MG63 (cell line): ENCODE measurements at places on chromosomes 1 and 21. TPM values are rescaled to one million over a fixed set of nuclear protein-coding genes. Genes with fewer than 3 reads are reported as not detected.

DNA sequence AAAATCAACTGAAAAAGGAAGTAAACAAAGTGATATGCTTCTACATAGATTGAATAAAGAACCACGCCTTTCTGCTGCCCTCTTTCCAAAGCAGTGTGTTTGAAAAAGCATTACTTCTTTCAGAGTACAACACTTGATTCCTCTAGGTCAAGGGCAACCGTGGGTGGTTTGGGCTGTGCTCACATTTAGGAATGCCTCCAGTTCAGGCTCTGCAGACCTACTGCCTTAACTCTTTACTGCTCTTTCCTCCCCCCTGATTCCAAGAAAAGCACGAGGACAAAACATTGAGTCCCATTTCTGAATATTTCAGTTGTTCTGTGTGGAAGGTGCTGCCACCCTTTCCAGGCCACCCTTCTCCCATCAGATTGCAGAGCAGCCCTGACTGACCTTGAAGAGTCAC is 45.2 kb downstream of the ADAMTS1 start:
- DNase-seq, result no peak

DNA sequence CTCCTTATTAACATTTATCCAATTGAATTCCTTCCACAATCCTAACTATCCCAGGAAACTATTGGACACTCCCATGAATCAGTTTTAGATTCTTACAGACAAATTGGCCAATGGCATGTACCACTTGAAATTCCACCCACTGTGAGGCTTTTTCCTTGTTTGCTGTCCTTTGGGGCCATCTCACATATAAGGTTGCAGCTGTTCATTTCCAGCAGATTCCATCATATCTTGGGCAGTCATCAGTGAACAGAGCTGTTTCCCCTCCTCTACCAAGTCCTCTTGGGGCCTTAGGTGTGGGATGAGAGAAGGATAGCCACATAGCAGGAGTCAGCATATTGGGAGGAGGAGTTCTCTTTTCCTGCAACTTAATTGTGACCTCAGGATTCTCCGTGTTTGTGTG is 109.1 kb downstream of the HHAT start:
- no peak for DNase-seq

GRCh38 chr1:194598098-194598497 is 1411.7 kb upstream of the B3GALT2 start:
- DNase-seq, result no peak

- DNase-seq, result no peak
These were observed 135.9 kb downstream of the NPHP4 start for GRCh38 chr1:5856246-5856815.

DNA sequence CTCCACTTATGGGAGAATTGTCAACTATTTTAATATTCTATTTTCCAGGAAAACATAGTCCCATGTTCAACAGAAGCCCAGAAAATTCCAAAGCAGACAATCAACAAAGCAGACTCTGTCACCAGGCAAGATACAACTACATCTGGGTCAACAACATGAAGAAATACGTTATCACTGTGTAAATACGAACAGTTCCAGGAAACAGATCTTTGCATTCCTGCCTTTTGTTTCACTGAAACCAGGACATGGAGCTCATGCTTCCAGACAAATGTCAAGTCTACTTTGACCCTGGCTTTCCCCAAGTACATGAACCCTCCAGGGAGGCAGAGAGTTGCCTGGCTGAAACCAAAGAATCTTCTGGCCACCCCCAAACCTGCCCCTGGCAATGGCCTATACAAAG is 106.7 kb downstream of the SETD4 start:
- DNase-seq, result no peak

DNA sequence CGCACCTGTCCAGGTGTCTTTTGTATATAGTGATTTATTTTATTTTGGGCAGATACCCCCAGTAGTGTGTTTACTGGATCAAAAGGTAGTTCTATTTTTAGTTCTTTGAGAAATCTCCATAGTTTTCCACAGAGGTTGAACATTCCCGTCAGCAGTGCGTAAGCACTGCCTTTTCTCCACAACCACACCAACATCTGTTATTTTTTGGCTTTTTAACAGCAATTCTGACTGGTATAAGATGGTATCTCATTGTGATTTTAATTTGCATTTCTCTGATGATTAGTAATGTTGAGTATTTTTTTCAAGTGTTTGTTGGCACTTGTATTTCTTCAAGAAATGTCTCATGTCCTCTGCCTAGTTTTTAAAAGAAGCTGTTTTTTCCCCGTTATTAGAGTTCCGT is 39.2 kb downstream of the FOXJ3 start:
- DNase-seq, result no peak

DNA sequence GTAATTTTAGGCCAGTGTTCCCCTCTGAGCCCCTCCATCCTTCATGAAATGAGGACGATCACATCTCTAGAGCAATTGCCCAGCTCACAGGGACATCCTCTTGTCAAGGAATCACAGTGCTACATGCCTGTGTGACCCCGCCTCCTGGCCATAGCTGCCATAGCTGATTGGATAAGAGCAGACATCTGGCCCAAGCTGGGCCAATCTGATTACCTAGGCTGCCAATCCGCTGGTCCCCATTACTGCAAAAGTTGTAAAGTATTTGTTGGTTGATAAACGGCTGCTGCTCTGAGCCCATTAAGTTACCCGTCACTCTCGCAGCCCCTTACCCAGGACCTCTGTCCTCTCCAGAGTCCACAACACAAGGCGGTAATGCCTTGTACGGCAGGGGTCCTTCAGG is 8.3 kb downstream of the NT5C1A start:
- no peak for DNase-seq

- no peak for DNase-seq
These were observed 66.7 kb downstream of the TLR5 start for GRCh38 chr1:223076362-223076761.

DNA sequence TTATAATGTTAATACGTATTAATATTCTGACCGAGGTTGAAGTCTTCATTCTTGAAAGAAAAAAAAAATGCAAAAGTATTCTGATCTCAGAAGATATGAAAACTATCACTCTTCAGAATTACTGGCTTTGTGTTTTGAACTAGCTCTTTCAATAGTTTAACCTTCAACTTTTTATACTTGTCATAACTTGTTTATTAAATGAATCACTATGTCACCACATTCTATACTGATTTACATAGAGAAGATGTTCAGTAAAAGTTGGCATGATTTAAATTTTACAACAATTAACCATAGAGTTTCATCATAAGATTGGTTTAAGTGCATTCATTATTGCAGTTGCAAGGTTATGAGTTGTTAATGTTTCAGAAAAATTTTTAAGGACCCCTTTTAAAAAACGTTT is 57.3 kb downstream of the HS2ST1 start:
- no peak for DNase-seq

DNA sequence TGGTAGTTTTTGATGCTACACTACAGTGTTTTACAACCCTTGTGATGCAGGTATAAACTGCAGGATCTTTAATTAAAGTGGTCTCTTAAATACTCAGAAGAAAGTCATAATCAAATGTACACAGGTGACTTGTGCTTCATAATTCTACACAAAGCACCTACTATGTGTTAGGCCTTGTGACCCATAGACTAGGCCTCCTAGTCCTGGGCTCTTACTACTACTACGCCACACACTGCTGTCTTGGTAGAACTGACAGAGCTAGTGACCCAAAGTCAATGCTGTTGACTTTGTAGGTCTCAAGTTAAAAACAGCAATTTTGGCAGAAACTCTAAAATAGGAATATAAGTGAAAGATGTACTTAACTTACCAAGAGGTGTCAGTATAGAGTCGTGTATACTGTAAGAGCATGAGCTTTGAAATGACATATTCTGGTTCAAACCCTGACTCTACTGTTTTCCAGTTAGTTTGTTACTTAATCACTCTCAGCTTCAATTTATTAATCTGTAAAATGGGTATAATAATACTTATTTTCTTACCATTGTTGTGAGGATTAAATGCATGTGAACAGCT is 48.6 kb upstream of the LMO4 start:
- no peak for DNase-seq

- DNase-seq, result no peak
These were observed 6.9 kb upstream of the CAMSAP2 start for GRCh38 chr1:200731654-200732332.

GRCh38 chr21:26967062-26967913 is at the start of gene ADAMTS5:
ADAMTS5 (minus strand) TSS chr21:26967088; CDS start chr21:26966391, 697 bp downstream.
- peak; percentile 86 for DNase-seq

GRCh38 chr1:203166192-203166940 is 9.3 kb downstream of the MYBPH start:
- no peak for DNase-seq

DNA sequence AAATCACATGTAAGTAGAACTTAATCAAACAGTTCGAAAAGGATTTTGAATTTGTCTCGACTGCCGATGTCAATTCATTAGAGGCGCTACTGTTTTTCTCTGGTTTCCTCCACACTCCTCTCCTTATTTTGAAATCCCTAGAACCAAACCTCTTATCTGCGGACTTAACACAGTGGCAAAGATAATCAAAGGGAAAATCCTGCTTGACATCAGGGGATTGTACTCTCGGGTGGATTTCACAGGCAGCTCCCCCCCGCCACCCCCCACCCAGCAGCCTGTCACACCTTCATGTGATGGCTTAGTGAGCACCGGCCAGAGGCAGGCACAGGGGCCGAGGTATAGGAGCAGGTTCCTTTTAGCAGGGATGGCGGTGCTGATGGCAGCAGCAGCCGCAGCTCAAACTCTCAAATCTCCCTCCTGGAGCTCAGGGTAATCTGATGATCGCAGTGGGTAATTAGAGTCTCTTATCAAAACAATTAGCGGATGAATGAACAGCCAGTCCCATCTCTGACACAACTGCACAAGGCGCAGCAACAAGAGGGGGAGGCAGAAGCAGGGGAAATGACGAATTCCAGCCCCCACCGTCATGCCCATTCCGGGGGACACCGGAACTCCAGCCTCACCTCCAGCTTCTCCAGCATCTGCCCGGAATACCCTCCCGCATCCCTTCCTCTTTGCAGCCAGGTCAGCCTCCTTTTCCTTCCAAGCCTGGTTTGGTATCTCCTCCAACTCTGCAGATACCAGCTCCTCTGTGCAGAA is 80.3 kb downstream of the SSBP3 start:
- no peak for DNase-seq

DNA sequence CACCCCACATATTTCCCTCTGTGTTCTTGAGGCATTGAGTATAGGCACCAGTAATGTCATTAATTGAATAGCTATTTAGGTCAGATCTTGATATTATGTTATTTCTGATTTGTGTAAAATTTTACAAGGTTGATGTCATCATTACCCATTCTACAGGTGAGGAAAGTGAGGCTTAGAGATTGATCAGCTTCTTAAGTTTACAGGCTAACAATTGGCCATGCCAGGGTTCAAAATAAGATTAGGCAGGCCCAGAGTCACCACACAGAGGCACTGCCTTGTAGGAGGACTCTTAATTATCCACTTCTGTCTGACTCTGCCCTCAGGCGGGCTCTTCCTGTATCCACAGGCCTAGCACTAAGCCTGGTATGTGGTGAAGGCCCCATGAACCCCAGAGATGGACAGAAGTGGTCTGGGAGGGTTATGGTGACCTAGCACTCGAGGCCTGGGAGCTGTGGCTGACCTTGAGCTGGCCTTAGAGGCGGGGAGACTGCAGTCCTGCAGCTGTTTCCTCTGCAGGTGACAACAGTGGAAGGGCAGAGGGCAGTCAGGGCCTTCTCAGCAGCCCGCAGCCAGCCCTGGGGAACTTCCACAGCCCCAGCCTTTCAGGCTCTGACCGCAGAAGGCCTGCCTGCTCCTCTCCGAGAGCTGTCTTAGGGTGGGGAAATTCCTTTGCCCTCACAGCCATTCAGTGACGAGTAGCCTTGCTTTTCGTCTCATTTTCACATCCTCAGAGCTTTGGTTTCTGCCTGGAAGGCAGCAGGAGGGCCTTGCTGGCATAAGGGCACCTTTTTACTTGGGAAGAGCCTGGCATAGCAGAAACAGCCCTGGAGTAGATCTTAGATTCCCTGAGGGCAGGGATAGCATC is 12.2 kb downstream of the ZDHHC18 start:
- DNase-seq, result no peak

GRCh38 chr1:29960876-29961275 is 724.6 kb downstream of the PTPRU start:
- DNase-seq, result no peak

DNA sequence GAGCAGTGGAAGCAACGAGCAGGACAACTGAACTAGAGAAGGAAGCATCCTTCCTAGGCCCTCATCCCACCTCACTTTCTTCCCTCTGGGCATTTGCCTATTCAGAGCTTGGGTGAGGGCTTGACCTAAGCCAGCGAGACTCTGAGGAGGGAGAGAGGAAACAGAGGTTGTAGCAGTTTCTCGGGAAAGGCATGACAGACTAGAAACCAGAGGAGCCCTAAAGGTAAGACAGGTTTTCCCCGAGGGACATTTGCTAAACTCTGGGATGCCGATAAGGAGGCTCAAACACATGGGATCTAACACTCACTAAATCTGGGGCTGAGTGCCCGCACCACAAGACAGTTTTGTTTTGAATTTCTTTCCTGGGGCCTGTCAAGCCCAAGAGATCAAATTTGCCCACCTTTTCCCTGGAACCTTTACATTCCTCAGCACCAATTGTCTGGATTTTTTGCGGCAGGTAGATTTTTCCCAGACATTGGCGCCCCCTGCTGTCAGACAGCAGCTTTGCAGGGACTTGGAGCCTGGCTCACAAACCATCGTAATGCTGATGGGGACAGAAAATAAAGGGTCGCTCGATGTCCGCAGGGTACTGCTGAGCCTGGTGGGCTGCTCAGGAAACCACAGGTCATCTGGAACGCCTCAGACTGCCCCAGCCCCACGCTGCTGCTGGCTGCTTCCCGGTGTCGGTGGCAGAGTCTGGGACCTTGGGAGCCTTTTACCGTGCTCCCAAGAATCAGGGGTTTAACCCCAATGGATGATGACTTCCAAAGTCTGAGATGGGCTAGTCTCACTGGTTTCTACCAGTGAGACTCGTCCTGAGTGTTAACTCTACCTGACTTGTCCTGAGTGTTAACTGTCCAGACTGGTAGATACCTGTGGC is 23.4 kb upstream of the TSPAN2 start:
- no peak for DNase-seq

- no peak for DNase-seq
These were observed 5.7 kb upstream of the KRTAP12-1 start for GRCh38 chr21:44687671-44688070.

DNA sequence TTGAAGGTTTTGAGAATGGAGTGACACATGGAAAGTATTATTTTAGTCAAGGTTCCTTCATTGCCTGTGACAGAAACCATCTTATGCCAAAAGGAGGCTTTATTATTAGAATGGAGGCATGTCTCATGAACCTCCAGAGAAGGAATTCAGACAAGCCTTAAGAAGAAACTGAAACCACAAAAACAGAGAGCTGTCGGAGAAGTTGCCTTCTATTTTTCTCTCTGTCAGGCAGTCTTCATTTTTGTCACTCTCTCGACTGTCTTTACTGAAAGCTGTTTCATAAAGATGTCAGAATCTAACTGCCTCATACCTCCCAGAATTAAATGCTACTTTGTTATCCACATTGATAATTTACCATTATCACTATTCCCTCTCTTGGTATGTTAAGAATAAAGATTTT is 434.7 kb upstream of the ADGRL4 start:
- DNase-seq, result no peak

GRCh38 chr1:87044424-87044823 is 130.0 kb downstream of the HS2ST1 start:
- no peak for DNase-seq

- no peak for DNase-seq
These were observed 503.8 kb upstream of the PLXNA2 start for GRCh38 chr1:208747979-208748378.

GRCh38 chr1:230646710-230647302 is 4.5 kb downstream of the COG2 start:
- DNase-seq, result no peak

GRCh38 chr1:63740432-63740831 is 33.4 kb upstream of the ROR1 start:
- no peak for DNase-seq

Gene C1orf21
- total RNA-seq, result 51.5 and 52.5 TPM in 2 replicates

Gene ADORA1
- 0.94 and 1.5 TPM in 2 replicates for total RNA-seq

Gene ZNF648
- not detected in 2 replicates for total RNA-seq

Gene KLF17
- total RNA-seq, result 3.1 TPM in 1 of 2 replicates, not detected in the other

Gene FOXJ3
- total RNA-seq, result 27.5 and 28.7 TPM in 2 replicates

Gene OVAAL
- total RNA-seq, result not detected in 2 replicates

Gene RGS13
- total RNA-seq, result not detected in 2 replicates
